Testis (tissue), 5 donors: ENCODE measurements at places on chromosomes 6 and 20.

GRCh38 chr20:31984981-31985471 is 17.1 kb downstream of the XKR7 start:
- no peaks in the 10 kb centered on the region for H3K36me3 ChIP-seq
- H3K4me1 ChIP-seq = no peaks in the 10 kb centered on the region
- no peak overlapping the region for H3K4me3 ChIP-seq
- H3K27me3 ChIP-seq = no peaks in the 10 kb centered on the region
- DNase-seq = no peak

GRCh38 chr6:125274935-125275334 is 26.8 kb downstream of the HDDC2 start:
- no peaks in the 10 kb centered on the region for H3K27me3 ChIP-seq
- H3K36me3 ChIP-seq = no peaks in the 10 kb centered on the region
- DNase-seq = no peak
- no peak overlapping the region for H3K27ac ChIP-seq

DNA sequence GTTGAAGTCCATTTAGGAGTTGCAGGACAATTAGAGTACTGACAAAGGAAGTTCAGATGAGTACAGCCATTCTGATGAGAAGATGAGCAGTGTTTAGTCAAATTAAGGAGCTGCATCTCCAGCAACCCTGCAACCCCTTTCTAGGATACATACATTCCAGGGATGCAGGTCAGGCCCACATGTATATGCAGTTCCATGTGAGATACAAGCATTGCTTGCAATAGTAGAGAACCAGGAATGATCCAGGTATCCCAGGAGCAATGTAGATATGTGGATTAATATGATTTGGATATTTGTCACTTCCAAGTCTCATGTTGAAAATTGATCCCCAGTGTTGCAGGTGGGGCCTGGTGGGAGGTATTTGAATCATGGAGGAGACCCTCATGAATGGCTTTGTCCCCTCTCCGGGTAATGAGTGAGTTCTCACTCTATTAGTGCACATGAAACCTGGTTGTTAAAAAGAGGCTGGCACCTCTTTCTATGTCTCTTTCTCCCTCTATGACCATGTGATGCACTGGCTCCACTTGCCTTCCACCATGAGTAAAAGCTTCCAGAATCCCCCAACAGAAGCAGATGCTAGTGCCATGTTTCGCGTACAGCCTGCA is 6.4 kb downstream of the HLA-DPA1 start:
- no peak for DNase-seq
- no peaks in the 10 kb centered on the region for H3K36me3 ChIP-seq
- H3K4me3 ChIP-seq = no peak overlapping the region
- H3K27ac ChIP-seq = no peak overlapping the region
- no peaks in the 10 kb centered on the region for H3K4me1 ChIP-seq

DNA sequence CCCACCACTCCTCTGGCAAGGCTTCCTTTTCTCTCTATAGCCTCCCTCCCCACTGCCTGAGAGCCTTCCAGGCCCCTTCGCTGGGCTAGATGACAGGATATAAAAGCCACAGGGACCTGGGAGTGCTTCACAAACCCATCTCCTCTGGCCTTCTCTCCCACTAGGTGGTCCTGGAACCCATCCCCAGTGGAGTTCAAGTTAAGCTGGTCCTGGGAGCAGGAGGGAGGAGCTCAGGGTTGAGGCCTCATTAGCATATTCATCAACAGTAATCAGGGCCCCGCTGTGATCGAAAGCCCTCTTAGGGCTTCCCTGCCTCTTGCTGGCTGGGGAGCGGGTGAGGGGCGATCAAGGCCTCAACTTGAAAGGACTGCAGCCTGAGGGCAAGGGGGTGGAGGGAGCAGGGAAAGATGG is 9.1 kb downstream of the EBF4 start:
- no peak for DNase-seq
- no peaks in the 10 kb centered on the region for H3K4me1 ChIP-seq
- no peak overlapping the region for H3K27ac ChIP-seq
- H3K4me3 ChIP-seq = no peak overlapping the region
- no peaks in the 10 kb centered on the region for H3K36me3 ChIP-seq

DNA sequence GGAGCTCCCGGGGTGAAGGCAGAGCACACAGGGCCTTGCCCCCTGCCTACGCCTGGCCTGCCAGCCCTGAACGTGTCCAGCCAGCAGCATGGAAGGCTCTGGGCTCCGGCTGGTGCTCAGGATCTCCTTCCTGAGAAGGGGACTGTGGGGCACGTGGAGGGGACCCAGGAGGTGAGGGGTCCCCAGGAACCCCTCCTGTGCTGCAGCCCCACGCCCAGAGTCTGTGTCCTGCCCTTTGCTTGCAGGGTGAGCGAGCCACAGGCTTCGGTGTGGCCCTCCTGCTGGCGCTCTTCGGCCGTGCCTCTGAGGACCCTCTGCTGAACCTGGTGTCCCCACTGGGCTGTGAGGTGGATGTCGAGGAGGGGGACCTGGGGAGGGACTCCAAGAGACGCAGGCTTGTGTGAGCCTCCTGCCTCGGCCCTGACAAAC is 22.3 kb downstream of the NPEPL1 start:
- H3K4me3 ChIP-seq = no peak overlapping the region
- no peak for DNase-seq
- no peaks in the 10 kb centered on the region for H3K27me3 ChIP-seq
- no peaks in the 10 kb centered on the region for H3K4me1 ChIP-seq
- no peaks in the 10 kb centered on the region for H3K36me3 ChIP-seq

- no peaks in the 10 kb centered on the region for H3K27me3 ChIP-seq
- no peaks in the 10 kb centered on the region for H3K36me3 ChIP-seq
- no peak for DNase-seq
- no peak overlapping the region for H3K27ac ChIP-seq
These were observed 69.8 kb downstream of the TMEM170B start for GRCh38 chr6:11607383-11607782.

DNA sequence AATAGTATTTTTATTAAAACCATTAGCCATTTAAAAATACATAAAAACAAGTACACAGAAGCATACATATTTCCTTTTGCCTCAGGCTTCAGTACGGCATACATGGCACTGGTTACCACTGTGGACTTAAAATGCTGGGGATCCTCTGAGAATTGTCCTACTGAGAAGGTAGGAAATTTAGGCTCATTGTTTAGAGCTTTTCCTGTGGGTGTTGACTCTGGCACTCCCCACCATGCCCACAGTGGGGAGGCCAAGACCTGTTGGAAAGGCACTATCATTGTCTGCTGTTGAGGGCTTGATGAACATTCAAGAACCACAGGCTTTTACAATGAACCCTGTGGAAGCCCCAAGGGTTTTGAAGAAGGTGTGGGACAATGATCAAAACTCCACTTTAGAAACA is 473.4 kb downstream of the BTBD3 start:
- H3K36me3 ChIP-seq = no peaks in the 10 kb centered on the region

GRCh38 chr20:20677186-20677585 is 35.3 kb downstream of the RALGAPA2 start:
- H3K27ac ChIP-seq = no peak overlapping the region
- no peak overlapping the region for H3K4me3 ChIP-seq
- no peak for DNase-seq
- no peaks in the 10 kb centered on the region for H3K36me3 ChIP-seq
- no peaks in the 10 kb centered on the region for H3K27me3 ChIP-seq

DNA sequence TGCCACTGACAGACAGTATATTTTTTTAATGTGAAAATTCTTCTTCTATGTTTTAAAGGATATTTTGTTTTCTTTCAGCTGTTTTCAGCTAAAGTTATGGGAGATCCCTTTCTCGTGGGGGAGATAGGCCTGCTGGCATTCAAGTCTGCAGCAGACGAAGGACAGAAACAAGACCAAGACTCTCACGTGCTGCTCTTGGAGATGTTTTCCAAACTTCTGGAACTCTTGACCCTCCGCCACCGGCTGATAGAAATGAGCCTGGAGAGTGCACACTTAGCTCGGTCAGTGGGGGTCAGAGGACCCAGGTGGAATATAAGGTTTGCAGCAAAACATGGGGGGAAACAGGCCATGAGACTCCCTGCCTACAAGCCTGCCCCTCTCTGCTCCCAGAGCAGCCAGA is 120.5 kb downstream of the CD164 start:
- no peak overlapping the region for H3K27ac ChIP-seq
- no peaks in the 10 kb centered on the region for H3K27me3 ChIP-seq
- H3K4me1 ChIP-seq = peaks cover 10% of the 10 kb centered on the region
- no peak overlapping the region for H3K4me3 ChIP-seq

- no peaks in the 10 kb centered on the region for H3K36me3 ChIP-seq
- DNase-seq = no peak
- no peak overlapping the region for H3K27ac ChIP-seq
- H3K4me3 ChIP-seq = no peak overlapping the region
- H3K27me3 ChIP-seq = no peaks in the 10 kb centered on the region
These were observed 9.8 kb downstream of the GPR31 start for GRCh38 chr6:167148021-167148420.

DNA sequence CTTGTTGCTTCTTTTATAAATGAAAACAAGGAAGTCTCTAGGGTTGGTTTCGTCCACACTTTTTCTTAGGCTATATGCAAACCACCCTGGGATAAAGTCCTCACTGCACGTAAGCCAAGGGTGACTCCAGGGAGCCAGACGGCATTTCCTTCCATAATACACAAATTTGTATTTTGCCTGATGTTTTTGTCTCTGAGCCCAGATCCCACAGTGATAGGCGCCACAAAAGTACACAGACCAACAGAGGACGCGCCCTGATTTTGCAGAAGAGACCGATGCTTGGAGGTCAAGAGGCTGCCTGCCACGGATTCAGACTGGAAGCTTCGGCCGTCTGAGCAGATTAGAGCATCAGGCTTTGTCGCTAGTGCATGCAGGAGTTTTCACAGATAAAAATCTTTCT is 22.8 kb downstream of the FOXQ1 start:
- DNase-seq = no peak
- no peak overlapping the region for H3K4me3 ChIP-seq
- H3K36me3 ChIP-seq = no peaks in the 10 kb centered on the region
- H3K27me3 ChIP-seq = no peaks in the 10 kb centered on the region
- no peaks in the 10 kb centered on the region for H3K4me1 ChIP-seq
